ENCODE measurements at places on chromosomes 12 and 14. TPM values are rescaled to one million over a fixed set of nuclear protein-coding genes. Genes with fewer than 3 reads are reported as not detected.

DNA sequence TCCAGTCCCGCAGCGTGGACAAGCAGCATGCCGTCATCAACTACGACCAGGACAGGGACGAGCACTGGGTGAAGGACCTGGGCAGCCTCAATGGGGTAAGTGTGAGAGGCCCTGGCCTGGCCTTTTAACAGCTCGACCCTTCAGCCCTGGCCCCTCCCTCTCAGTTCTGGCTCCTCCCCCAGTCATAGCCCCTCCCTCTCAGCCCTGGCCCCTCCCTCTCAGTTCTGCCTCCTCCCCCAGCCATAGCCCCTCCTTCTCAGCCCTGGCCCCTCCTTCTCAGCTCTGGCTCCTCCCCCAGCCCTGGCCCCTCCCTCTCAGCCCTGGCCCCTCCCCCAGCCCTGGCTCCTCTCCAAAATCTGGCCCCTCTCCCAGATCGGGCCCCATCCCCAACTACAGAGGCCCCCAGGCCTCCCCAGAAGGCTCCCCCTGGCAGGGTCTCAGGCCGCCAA, 11.2 kb downstream of the CEP170B start:
- no peak overlapping the region for H3K27ac ChIP-seq
- H3K27me3 ChIP-seq, result no peaks in the 10 kb centered on the region
- H3K4me1 ChIP-seq, result no peaks in the 10 kb centered on the region
- no peak overlapping the region for H3K4me3 ChIP-seq

- H3K27ac ChIP-seq, result peak overlapping the region; percentile 94
- no peaks in the 10 kb centered on the region for H3K27me3 ChIP-seq
- H3K4me3 ChIP-seq, result peak overlapping the region; percentile 59
- H3K36me3 ChIP-seq, result peaks cover 13% of the 10 kb centered on the region
- DNase-seq, result no peak
Observed at GRCh38 chr14:68792678-68792978, 239 bp downstream of the ZFP36L1 start.

NINJ2 gene
- 16.7 TPM for total RNA-seq

OAS3 gene
- 13.5 TPM for total RNA-seq

GRCh38 chr12:103012884-103013283, 55.4 kb downstream of the ASCL1 start:
- no peak overlapping the region for H3K4me3 ChIP-seq
- peak overlapping the region; percentile 60 for H3K27ac ChIP-seq
- no peaks in the 10 kb centered on the region for H3K36me3 ChIP-seq
- no peaks in the 10 kb centered on the region for H3K27me3 ChIP-seq
- no peaks in the 10 kb centered on the region for H3K4me1 ChIP-seq
- no peak for DNase-seq

CFAP54 gene
- 1.2 TPM for total RNA-seq

DNA sequence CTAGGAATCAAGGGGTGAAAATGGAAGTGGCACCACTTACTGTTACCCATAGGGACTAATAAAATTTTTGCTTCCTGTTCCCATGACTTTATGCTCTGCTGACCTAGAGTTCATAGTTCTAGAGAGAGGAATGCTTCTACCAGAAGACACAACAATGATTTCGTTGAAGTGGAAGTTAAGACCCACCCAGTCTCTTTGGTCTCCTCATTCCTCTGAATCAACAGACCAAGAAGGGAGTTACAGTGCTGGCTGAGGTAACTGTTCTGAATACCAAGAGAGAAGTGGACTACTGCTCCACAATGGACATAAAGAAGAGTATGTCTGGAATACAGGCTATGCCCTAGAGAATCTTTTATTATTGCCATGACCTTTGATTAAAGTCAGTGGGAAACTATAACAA, 23.5 kb upstream of the DYRK2 start:
- H3K27ac ChIP-seq, result no peak overlapping the region
- DNase-seq, result no peak
- no peaks in the 10 kb centered on the region for H3K27me3 ChIP-seq
- H3K4me3 ChIP-seq, result no peak overlapping the region

- H3K4me3 ChIP-seq, result no peak overlapping the region
- H3K36me3 ChIP-seq, result no peaks in the 10 kb centered on the region
- no peak overlapping the region for H3K27ac ChIP-seq
- no peak for DNase-seq
Observed at GRCh38 chr14:33280646-33281045, 342.0 kb downstream of the NPAS3 start.

GRCh38 chr14:79649856-79650255, 561.4 kb downstream of the DIO2 start:
- no peaks in the 10 kb centered on the region for H3K36me3 ChIP-seq
- no peak for DNase-seq
- no peaks in the 10 kb centered on the region for H3K27me3 ChIP-seq
- no peaks in the 10 kb centered on the region for H3K4me1 ChIP-seq
- no peak overlapping the region for H3K4me3 ChIP-seq

SYT10 gene
- total RNA-seq, result 1.8 TPM

TPPP2 gene
- total RNA-seq, result not detected

GRCh38 chr12:55830601-55831446, 1.4 kb upstream of the DNAJC14 start:
- H3K4me1 ChIP-seq, result peaks cover 33% of the 10 kb centered on the region
- peak overlapping the region; percentile 73 for H3K4me3 ChIP-seq
- H3K36me3 ChIP-seq, result peaks cover 42% of the 10 kb centered on the region
- no peaks in the 10 kb centered on the region for H3K27me3 ChIP-seq
- peak overlapping the region; percentile 83 for H3K27ac ChIP-seq

DNA sequence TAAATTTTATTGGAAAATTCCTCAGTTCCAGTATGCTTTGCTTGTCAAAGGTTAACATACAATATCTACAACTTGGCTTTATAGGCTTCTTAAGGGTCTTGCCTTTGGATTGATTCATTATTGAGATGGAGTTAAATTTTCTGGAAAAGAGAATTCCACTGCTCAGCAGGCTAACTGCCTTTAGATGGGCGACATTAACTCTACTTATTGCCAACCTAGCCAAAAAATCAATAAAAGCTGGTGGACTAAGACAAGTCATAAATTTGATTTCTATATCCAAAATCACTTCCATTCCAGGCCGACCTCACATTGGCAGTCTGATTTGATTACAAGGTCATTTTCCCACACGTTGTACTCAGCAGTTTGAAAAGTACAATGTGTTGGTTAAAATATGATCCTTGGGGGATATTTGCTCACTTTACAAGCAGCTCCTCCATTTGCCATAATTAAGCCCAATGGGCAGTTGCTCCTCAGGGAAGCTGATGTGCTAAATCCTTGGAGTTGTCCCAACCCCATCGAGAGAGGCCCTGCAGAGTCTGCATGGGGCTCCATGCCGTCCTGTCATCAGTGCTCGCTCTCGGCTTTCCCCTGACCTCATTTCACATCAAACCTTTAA, 36.1 kb upstream of the CRY1 start:
- no peaks in the 10 kb centered on the region for H3K4me1 ChIP-seq
- no peaks in the 10 kb centered on the region for H3K36me3 ChIP-seq
- H3K4me3 ChIP-seq, result no peak overlapping the region
- H3K27ac ChIP-seq, result no peak overlapping the region
- H3K27me3 ChIP-seq, result no peaks in the 10 kb centered on the region

NOXRED1 gene
- total RNA-seq, result 9.0 TPM

- H3K4me3 ChIP-seq, result no peak overlapping the region
- H3K27ac ChIP-seq, result no peak overlapping the region
- no peaks in the 10 kb centered on the region for H3K4me1 ChIP-seq
- no peaks in the 10 kb centered on the region for H3K27me3 ChIP-seq
- no peak for DNase-seq
Observed at GRCh38 chr12:19893514-19893913, 454.2 kb downstream of the AEBP2 start.

All from tibial nerve (tissue), 4 donors.